ENCODE measurements at places on chromosomes 3 and 15. TPM values are rescaled to one million over a fixed set of nuclear protein-coding genes. Genes with fewer than 3 reads are reported as not detected.

DNA sequence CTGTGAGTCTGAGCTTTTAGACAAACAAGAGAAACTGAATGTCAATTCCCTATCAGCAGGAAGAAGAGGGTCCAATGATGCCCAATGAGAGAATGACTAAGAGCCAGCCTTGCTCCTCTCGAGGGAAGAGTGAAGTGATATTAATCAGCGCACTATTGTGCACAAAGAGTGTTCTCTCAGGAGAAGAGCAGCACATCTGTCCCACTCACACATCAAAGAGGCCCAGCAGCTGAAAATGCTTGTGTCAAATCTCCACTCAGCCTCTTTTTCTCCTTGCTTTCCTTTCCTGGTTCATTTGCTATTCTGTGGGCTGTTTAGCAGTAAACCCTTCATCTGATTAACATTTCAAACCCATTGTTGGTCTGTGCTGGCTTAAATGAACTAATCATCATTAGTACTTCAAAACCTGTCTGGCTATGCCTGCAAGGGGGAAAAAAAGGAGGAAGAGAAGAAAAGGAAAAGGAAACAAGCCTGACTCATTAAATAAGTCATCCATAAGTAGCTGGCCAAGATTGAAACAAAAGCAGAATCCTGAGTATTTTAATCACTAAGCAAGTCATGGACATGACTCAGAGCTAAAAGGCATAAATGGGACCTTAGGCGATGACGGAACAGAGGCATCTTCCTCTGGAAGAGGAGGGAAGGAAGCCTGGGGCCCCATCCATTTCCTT lies 912.7 kb downstream of the TUSC7 start:
- DNase-seq, result no peak

DNA sequence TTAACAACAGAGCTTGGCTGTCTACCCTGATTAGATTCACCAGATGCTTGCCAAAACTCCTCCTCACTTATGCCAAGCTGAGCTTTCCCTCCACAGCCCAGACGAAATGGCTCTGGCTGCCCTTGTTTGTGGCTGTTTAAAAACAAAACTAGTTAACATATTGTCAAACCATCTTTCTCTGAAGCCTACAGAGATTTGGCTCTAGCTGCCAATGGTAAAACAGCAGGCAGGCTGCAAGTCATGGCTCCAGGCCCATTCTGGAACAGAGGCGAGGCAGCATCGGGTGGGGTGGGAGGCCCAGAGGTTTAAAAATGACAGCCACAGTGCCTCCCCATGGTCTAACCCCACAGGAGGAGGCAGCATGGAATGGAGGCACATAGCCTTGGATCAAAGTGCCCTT lies 75.9 kb downstream of the SCN5A start:
- DNase-seq, result no peak

GRCh38 chr3:125319765-125320164 lies 55.4 kb downstream of the ZNF148 start:
- DNase-seq, result no peak

The SLTM gene
- 133 TPM for polyA plus RNA-seq

DNA sequence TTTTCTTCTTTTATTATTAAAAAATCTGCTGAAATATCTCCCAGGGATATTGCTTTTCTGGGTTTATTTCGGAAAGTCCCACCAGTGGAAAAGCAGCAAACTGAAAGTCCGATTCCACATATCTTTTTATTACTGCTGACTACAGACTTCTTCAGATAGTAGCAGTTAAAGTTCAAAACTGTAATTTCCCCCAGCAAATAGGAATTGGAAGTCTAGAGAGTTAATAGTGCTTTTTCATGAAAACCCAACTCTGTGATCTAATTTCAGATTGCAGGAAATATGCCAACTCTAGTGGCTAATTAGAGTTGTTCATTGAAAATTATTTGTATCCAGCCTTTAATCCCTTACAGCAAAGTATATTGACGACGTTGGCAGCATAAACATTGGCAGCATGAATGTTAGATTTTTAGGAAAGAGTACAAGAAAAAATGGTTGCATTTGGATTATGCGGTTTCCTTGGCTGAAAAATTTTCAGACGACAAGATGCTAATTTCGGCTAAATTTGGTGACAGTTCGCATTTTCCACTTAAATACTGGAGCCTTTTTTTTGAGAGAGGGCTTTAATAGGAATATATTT lies 472.9 kb upstream of the CBLB start:
- no peak for DNase-seq

DNA sequence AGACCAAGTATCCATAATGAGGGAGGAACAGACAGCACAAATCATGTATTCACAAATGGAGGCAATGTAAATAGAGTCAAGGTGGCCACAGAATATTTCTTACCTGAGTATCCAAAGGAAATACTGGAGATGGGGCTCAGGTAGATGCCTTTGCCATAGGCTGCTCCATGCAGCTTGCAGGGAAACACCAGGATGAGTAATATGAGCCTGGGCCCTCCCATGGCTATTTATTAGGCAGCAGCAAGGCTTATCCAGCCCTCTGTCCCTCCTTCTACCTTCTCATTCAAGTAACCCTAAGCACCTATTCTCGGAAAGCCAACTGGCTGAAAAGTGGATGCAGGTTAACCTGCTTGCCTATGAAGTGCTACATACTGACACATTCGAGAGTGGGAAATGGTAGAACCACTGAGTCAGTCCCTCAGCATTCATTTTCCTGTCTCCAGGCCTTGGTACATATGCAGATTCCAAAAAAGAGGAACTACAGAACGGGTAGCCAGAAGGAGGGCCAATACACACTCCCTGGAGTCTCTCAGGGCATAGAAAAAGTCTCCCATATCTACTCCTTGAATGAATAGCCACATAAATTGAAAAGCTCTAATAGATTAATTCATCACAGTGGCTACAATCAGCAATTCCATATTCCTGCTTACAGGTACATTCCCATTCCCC lies 18.3 kb upstream of the PKM start:
- no peak for DNase-seq

The NPHP3 gene
- not detected for polyA plus RNA-seq

- DNase-seq, result no peak
Measured at GRCh38 chr15:69116391-69116790, 44.0 kb upstream of the GLCE start.

DNA sequence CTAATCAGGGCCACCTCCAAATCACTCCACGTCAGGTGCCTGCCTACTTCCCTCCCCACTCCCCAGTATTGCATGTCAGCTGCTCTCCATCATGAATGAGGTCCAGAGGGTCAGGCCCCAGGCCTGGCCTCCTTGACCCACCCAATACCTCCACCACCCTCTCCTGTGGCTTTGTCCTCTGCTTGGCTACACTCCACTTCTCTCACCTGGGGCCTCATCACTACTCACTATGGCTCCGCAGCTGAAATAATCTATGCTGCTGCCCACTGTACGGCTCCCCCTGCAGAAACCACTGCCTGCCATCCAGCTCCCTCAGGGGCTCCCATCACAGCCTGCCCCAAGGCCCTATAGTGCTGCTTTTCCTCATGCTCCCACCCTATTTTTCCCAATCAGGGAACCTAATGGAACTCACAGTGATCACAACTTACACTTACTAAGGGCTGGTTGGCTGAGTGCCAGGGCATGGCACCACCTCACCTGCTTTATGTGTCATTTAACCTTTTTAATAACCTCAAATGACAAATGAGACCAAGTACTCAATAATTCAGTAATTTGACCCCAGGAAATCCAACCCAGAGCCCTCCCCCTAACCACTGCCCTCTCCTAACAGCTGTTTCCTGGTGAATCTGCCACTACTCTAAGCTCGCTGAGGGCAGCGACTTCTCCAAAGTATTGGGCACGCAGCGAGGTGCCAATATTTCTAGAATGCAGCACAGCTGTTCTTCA lies 2.3 kb downstream of the GORASP1 start:
- no peak for DNase-seq

DNA sequence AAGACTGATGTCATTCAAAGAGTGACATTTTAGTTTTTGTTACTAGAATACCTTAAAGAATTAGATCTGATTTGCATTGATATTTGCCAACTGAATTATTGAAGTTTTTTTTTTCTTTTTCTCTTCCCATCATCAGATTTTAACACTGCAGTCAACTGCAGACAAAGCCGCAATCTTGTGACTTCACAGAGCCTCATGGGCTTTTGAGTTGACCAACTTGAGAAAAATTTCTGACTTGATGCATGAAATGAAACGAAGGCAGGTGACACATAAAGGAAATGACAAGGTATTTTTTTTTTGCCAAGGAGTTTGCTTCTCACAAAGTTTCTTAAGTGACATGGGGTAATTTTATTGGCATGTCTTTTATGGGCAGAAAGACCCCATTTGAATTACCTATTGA lies 383.7 kb downstream of the GAP43 start:
- no peak for DNase-seq

The RFTN1 gene
- polyA plus RNA-seq, result 14.5 TPM

The GOLGA8J gene
- 0.61 TPM for polyA plus RNA-seq

The TGM4 gene
- polyA plus RNA-seq, result not detected

The EPHB3 gene
- polyA plus RNA-seq, result 35.6 TPM
